ENCODE measurements at places on chromosomes 6 and 20. TPM values are rescaled to one million over a fixed set of nuclear protein-coding genes. Genes with fewer than 3 reads are reported as not detected.

The PHF3 gene
- 43.9 TPM for total RNA-seq

The KCNB1 gene
- 0.05 TPM for total RNA-seq

The FNDC1 gene
- total RNA-seq: 0.03 TPM

DNA sequence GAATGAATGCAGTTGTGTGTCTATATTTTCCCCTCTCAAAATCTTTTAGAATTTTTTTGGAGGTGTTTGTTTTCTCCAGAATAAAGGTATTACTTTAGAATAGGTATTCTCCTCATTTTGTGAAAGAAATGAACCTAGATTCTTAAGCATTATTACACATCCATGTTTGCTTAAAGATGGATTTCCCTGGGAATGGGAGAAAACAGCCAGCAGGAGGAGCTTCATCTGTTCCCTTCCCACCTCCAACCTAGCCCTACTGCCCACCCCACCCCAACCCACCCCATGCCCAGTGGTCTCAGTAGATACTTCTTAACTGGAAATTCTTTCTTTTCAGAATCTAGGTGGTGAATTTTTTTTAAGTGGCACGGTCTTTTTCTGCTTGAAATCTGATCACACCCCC is 127.8 kb downstream of the CD109 start:
- DNase-seq: no peak

GRCh38 chr6:100339574-100340255 is 125.0 kb downstream of the SIM1 start:
- no peak for DNase-seq

- no peak for DNase-seq
Observed at GRCh38 chr20:25036331-25036936, 21.5 kb downstream of the ACSS1 start.

GRCh38 chr20:57612436-57612835 is 7.8 kb downstream of the ZBP1 start:
- DNase-seq: no peak

DNA sequence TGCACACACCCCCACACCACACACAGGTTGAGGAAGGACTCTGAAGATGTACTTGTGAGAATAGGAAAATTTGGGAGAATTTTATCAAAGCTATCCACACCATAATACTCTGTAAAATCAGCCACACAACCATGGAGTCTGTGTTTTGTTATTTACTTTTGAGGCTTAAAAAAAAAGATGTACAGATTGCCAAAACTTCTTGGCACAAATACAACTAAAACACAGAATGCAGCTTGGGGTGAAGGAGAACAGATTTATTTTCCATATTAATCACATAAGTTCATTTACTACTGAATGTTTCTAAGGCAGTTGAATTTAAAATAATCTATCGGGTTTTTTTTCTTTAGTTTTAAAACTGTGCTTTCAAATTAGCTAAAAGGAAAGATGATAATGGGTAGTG is 32.8 kb upstream of the KCNQ5 start:
- no peak for DNase-seq

- DNase-seq: no peak
Observed at GRCh38 chr6:56458324-56458884, 184.3 kb downstream of the DST start.

DNA sequence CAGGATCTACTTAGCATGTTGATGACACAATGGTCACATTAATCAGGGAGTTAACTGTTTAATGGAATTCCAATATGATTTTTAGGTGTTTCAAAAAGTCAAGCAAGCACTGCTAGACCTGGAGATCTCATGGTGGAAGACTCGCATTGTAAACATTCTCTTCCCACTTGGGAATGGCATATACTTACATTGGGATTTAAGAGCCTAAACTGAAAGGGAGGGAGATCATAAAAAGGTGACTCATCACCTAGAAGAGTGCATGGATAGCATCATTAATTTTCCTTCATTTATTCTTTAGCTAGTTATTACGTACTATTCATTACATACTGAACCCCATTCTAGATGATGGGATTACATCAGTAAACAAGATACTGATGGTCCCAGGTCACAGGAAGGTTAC is 185.4 kb downstream of the TASP1 start:
- no peak for DNase-seq

- DNase-seq: no peak
Observed at GRCh38 chr6:79215213-79215824, 19.2 kb downstream of the HMGN3 start.

DNA sequence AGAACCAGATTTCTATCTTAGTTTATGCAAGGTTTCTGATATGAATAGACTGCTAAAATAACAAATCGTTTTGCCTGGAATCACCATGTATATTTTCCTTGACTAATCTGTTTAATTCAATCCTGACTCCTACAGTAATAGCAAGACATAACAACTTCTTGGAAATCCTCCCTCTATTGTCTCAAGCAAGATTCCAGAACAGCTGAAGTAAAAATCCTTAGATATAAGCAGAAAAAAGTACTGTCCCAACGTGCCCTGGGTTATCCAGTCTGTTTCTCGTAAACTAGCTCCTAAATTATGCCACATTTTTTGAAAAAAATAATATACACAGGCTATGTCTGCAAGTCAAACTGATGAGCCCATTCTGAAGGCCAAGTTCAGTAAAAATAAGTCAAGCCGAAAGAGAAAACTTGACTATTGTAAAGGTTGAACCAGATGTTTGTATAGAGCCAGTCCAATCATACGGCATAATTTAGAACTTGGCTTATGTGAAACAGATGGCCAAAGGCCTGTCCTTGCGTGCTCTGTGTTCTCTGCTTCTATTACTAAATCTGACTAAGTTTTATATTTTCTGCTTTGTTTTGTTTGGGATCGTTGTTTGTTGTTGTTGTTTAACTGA is 341.6 kb upstream of the NRSN1 start:
- no peak for DNase-seq

DNA sequence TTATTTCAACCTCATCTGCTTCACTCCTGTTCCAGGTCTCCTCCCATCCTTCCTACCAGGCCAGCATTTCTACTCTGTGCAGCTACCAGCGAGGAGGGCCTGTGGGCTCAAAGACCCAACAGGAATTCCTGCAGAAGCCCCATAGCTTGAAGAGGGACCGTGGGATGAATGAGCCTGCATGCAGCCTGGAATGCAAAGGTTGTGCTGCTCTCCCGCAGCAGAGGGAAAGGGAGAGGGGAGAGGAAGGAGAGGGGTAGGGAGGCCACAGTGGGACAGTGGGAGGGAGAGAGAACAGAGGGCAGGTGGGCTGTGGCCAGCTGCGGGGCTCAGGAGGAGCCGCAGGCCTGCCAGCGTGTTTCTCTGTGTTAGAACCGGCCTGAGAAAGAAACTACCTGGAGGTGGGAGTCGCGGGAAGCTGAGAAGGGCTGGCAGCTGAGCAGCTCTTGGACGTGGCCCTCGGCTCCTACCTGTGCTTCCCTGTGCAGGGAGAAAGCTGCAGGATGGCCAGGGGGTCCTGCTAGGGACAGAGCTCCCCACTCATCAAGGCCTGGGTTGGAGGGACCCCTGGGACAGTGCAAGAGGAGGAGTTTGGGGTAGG is 66.1 kb upstream of the MLN start:
- no peak for DNase-seq

- DNase-seq: no peak
Observed at GRCh38 chr6:101086473-101086872, 205.3 kb upstream of the ASCC3 start.

DNA sequence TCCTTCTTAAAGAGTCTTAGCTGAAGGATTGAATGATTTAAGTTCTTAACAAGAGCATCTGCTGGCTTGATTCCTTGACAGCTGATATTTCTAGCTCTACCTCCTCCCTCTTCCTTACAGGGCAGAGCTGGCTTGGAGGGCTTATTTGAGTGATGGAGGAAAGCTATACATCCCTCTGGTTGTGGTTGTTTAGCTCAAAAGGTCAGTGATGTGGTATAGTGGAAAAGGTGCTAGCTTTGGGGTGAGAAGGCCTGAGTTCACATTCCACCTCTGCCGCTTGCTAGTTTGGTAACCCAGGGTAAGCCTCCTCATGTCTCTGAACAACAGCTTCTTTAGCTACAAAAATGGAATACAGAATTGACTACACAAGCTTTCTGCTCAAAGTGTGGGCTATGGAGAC is 8.3 kb downstream of the CHMP4B start:
- DNase-seq: no peak

DNA sequence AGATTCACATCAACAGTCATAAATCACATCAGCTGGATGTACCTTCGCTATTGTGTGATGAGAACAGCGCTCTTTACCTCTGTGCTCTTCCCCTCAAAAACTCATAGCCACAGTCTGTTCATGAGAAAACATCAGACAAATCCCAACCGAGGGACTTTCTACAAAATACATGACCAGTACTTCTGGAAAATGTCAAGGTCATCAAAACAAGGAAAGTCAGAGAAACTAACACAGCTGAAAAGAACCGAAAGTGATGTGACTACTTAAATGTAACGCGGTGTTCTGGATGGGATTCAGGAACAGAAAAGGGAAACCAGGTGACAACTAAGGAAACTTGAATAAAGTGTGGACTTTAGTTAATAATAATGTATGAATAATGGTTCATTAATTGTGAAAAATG is 112.0 kb upstream of the CBLN4 start:
- no peak for DNase-seq

DNA sequence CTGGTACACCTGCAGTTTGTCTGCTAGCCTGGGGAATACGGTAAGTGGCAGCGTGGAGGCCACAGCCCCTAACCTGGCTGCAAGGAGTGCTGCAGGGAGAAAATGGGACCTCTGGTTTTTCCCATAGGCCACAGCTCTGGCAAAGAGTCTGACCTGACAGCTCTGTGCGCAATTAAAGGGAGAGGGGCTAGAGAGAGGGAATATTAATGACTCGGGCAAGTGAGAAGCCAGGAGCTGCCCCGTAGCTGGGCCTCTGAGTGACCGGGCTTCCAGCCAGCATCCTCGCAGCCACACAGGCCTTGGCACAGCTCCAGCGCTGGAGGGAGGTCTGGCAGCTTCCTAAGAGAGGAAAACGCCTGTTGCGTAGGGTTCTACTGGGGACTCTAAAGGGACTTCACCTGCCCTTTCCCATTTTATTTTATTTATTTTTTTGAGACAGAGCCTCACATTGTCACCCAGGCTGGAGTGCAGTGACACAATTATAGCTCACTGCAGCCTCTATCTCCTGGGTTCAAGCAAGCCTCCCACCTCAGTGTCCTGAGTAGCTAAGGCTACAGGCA is 18.2 kb upstream of the OCSTAMP start:
- peak; percentile 40 for DNase-seq

DNA sequence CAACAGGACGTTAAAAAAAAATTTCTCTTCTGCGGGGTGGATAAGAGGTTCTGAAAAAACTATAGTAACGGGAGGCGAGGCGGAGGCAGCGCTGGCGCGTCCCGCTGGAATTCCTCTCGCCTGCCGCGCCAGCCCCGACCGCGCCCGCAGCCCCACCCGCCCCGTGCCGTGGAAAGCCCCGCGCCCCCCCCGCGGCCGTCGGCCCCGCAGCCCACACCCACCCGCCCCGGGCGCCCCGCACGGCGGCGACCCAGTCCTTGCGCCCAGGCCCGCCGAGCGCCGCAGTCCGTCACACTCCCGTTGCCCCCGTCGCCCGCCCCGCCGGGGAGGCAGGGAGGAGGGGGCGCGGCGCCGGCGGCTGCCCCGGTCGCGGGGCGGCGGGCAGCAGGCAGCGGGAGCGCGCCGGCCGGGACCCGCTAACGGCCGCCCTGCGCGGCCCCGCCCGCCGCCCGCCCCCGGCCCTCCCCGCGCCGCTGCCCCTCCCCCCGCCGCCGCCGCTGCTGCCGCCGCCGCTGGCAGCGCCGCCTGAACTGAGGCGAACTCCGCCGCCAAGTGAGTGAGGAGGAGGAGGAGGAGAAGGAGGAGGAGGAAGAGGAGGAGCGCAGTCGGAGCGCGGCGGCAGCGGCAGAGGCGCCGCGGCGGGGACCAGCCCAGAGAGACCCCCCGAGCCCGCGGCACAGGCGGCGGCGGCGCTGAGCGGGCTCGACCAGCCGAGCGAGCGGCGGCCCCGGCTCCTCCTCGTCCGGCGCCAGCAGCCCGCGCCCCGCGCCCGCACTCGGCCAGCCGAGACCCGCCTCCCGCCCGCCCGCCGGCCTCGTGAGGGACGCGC is at the start of gene QKI:
QKI (plus strand) TSS at position 602 of the 829 bp plus-strand sequence. CDS start 476 bp downstream, outside the sequence.
- DNase-seq: peak; percentile 67

DNA sequence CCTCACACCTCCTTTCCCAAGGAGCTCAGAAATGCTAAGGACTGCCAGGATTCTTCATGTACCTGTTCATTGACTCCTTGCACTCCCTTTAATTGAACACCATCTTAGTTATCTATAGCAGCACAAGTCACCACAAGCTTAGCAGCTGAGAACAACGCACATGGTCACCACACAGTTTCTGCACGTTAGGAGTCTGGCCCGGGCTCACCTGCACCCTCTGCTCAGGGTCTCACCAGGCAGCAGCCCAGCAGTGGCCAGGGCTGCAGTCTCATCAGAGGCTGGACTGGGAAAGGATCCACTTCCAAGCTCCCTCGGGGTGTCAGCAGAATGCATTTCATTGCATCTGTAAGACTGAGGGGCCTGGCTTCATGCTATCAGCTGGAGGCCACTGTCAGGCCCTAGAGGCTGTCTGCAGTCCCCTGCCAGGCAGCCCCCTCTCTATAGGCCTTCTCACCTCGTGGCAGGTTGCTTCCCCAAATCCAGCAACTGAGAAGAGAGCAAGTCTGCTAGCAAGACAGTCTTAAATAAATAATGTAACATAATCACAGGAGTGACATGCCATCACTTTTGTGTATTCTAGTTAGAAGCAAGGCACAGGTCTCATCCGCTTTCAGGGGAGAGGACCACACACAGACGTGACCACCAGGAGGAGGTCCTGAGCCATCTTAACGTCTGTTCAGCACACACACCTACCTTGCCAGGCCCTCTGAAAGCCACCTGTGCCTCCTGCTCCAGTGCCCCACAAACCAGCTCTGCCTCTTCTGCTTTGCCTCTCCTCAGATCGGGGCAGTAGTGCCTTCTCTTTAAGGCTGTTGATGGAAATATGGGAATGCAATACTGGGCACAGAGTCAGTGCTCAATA is 165.2 kb upstream of the CST7 start:
- peak; percentile 26 for DNase-seq

Data from SK-MEL-5 (cell line).